ENCODE measurements at places on chromosomes 2 and 18.

DNA sequence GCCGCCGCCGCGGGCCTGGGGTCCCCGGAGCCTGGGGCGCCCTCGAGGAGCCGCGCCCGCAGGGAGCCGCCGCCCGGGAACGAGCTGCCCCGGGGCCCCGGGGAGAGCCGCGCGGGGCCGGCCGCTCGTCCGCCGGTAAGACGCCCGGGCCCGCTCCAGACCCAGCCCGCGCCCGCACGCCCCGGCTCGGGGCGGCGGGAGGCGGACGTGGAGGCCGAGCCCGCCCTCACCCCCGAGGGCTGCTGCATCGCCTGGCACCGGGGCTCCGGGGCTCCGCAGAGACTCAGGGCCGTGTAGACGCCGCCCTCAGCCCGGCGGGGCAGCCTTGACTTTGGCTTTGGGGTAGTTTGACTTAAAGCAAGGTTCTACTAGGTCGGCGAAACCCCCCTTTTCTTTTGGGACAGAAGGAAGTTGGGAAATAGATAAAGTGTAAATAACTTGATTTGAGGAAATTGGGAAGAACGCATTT lies 335 bp downstream of the ERFE start:
- DNase-seq = no peak

DNA sequence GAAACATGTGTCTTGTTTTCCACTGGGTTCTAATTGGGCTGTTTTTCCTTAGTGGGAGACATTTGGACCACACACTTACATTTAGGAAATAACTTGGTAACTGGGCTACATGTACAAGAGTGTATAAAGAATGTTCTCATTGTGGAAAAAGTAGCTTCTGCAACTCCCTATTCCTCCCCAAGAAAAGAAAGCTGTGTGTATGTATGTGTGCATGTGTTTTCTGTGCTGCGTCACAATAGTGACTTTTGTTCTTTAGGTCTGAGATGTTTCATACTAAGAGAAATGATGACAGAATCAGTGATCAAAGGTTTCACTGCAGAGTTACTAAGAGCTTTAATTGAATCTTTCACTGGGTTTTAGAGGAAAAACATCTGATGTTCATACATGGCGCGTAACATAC lies 82.7 kb downstream of the TANC1 start:
- no peak for DNase-seq

DNA sequence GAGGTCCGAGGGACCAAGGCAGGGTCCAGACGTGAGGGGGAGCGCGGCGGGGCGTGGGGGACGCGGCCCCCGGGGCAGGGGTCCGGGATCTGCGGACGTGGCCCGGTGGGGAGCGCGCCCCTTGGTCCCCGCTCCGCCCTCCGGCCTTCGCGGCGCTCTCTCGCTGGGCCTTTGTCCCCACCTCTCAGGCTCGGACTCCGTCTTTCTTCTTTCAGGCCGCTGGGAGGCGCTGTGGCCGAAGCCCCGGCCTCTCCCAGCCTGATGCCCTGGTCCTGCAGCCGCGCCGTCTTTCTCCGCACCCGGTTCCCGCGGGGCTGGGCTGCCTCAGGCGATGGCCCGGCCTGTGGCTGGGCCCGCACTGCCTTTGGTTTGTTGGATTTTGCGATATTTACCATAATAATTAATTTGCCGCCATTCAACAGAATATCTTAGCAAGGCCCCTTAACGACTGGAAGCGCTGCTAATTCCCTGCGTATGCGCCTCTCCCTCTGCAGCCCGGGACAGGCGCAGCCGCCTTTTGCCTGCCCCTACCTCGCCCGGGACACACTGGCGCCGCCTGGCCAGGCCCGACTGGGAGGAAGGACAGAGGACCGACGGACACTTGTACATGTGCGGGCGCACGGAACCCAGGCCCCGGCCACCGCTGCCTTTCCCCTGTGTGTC lies 10.8 kb downstream of the SIX3 start:
- DNase-seq = no peak

- no peak for DNase-seq
Measured at GRCh38 chr2:27860111-27860510, 30.1 kb downstream of the RBKS start.

DNA sequence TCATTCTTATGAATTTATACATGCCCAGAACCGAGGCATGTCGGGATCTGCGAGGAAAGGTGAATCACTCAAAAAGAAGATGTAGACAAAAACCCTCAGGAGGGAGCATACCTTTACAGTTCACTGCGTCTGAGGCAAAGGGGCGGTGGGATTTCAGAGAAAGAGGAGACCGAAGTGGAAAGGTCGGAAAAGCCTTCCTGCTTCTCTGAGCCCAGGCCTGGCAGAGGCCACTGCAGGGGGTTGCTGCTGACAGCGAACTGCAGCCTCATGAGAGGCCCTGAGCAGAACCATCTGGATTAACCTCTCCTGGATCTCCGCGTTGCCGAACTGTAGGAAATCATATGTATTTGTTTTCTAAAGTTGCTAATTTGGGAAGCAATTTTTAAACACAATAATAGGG lies 713.1 kb upstream of the SOX11 start:
- no peak for DNase-seq

DNA sequence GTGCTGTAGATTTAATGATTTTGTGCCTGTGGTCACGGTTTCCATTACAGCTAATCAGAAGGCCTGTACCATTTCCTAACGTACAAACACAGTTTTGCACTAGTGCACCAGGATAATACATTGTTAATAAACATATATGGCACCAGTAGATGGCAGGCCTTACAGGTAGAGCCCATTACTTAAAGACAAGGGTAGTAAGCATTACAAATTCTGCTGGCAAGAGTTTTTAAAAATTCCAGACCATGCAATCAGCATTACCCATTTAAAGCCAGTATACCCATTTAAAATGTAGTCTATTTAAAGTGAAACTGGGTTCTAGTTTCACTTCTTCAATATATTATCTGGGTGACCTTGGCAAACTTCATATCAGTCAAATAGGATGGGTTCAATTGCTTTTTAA lies 224.2 kb downstream of the NUP35 start:
- DNase-seq = no peak

DNA sequence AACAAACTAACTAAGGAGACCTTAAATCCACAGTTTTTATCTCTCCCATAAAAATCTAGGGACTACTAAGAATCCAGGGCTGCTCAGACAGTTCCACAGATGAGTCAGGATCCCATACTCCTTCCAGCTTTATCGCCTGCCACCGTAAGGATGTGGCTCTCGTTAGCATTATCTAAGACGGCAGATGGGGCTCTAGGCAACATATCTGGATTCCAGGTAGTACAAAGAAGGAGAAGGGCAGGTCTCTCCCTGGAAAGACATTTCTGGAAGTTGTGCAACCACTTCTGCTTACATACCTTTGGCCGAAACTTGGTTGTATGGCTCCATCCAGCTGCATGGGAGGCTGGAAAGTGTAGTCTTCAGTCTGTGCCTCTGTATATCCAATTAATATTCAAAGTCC lies 149.4 kb downstream of the SP3 start:
- DNase-seq = no peak

- DNase-seq = no peak
Measured at GRCh38 chr2:100042562-100042961, 99.8 kb downstream of the AFF3 start.

DNA sequence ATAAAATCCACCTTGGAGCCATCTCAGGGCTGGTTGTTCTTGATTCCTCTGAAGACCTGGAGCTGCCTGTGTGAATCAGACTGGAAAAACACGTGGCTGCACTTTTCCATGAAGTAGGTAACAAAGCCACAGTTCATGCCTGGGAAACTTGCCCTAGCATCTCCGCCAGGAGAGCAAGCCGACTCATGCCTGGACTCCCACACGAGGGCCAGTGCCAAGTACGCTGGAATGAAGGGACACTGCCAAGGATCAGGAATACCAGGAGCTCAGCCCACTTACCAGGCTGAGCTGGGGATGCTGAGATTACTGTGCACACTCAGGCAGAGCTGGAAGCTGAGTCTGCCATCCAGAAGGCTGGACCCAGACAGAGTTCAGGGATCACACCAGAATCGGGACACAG lies 10.9 kb upstream of the FHL2 start:
- DNase-seq = peak; percentile 95

DNA sequence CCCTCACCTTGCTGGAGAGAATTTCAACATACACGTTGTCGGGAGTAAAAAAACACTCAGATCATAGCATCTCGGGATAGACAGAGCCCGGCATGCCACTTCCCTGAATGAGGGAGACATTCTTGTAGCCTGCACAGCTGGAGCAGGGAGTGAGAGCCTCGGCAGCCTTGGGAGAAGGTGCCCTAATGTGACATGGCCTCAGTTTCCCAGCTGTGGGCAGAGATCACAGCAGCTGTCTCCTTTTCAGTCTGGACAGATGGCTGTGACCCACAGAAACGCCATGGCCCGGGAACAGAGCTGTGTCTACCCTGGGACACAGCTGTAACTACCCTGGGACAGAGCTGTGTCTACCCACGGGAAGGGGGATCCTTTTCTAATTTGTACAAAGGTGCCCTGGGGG lies 55.9 kb downstream of the HS1BP3 start:
- no peak for DNase-seq

GRCh38 chr18:50133526-50133925 lies 61.4 kb downstream of the MYO5B start:
- no peak for DNase-seq

- DNase-seq = no peak
Measured at GRCh38 chr18:54647176-54647575, 56.1 kb downstream of the DYNAP start.

All from RWPE2 (cell line).